ENCODE measurements at places on chromosomes 6 and 20. TPM values are rescaled to one million over a fixed set of nuclear protein-coding genes. Genes with fewer than 3 reads are reported as not detected.

The HTR1B gene
- total RNA-seq = not detected

The SLC17A2 gene
- total RNA-seq = not detected

The AK9 gene
- 3.7 TPM for total RNA-seq

The FAM209B gene
- total RNA-seq = 0.86 TPM

The TUBE1 gene
- 32.1 TPM for total RNA-seq

The FBXO5 gene
- 32.9 TPM for total RNA-seq

The SLC32A1 gene
- total RNA-seq = not detected

The ANKRD66 gene
- not detected for total RNA-seq

The ADGRG6 gene
- total RNA-seq = 0.73 TPM

The MCCD1 gene
- total RNA-seq = not detected

The TBX18 gene
- total RNA-seq = not detected

The GHRH gene
- not detected for total RNA-seq

The BHLHE23 gene
- not detected for total RNA-seq

The TENT5A gene
- total RNA-seq = 0.38 TPM

The CD24 gene
- 0.46 TPM for total RNA-seq

The FBXL4 gene
- total RNA-seq = 15.0 TPM

The AHI1 gene
- 46.2 TPM for total RNA-seq

The VGLL2 gene
- total RNA-seq = not detected

The MAFB gene
- 0.04 TPM for total RNA-seq

The SH3BGRL2 gene
- total RNA-seq = 0.94 TPM

The PROCR gene
- 3.5 TPM for total RNA-seq

The LEMD2 gene
- 45.6 TPM for total RNA-seq

The C20orf96 gene
- 5.6 TPM for total RNA-seq

The CDK5RAP1 gene
- total RNA-seq = 45.6 TPM

The CST7 gene
- 163 TPM for total RNA-seq

Data from activated CD8-positive, alpha-beta memory T cell treated with anti-CD3 and anti-CD28 coated beads for 36 hours (primary cell).